ENCODE measurements at places on chromosomes 16 and 17.

DNA sequence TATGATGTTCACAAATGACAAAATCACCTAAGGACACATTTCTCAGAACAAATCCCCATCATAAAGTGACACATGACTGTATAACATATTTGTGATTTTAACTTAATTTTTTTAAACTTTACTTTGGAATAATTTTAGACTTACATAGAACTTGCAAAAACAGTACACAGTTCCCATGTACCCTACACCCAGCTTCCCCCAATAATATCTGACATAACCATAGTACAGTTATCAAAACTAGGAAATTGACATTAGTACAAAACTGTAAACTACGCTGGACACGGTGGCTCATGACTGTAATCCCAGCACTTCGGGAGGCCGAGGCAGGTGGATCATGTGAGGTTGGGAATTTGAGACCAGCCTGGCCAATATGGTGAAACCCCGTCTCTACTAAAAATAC is 24.8 kb downstream of the CDC27 start:
- DNase-seq: no peak

- DNase-seq: no peak
These were observed 180.8 kb downstream of the RBFOX1 start for GRCh38 chr16:7513429-7513828.

- DNase-seq: no peak
These were observed 650.9 kb downstream of the KCNJ2 start for GRCh38 chr17:70820276-70820675.

DNA sequence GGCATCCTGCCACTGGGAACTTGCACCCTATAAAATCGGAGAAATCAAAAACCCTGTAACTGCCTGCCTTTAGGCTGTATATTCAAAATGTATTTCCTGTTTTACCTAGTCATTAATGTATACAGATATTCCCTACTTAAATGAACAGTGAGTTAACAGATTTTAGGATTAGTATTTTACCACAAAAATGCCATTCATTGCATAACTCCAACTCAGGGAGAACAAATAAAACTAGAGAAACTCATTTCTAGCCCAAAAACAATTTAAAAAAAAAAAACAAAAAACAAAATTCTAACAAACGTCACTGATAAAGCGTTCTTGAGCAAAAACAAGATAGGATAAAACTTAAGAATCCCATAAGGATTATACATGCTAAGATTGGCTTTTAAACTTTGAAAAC is 3.7 kb upstream of the DHX33 start:
- DNase-seq: no peak

DNA sequence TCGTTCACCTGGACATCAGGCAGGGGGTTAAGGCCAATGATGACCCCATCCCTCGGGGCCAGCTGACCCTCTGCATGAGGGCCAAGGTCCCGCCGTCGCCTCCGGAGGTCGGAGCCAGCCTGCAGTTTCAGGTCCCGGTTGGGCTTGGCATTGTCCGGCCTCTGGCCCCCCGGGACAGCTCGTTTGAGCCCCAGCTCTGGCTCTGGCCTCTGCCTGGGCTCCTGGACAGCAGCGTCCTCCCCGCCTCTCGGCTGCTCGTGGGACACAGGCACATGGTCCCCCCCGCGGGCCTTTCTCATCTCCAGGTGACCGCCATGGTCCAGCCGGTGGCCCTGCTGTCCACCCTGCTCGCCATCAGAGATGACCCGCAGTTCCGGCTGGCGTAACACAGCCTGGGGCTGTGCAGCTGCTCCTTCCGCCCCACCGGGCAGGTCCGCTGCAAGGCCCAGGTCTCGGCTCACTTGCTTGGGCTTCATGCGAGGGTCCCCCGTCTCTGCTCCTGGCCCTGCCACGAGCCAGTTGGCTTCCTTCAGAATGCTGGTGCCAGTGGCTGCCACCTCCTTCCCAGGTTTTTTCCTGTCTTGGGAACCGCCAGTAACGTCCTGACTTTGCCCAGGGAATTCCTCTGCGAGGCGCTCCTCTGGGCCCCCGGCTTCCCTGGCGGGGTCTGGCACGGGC is 6.7 kb downstream of the NDUFAF8 start:
- DNase-seq: no peak

DNA sequence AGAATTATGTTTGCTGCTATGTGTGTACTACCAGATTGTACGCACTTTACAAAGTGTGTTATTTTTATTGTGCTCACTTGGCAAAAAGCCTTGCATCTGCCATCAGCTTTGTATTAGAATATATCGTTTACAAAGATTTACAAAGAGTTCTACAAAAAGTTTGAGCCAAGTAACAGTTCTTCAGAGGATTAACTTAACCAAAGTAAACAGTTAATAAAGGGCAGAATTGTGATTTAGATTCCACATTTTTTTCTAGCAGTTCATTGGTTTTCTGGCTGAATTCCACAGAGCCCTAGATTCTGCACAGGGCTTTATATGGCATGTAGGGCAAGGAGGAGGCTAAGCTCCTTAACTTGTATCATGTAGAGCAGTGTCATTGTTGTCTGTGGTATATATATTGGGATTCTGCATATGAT is 29.4 kb downstream of the UTP18 start:
- no peak for DNase-seq

DNA sequence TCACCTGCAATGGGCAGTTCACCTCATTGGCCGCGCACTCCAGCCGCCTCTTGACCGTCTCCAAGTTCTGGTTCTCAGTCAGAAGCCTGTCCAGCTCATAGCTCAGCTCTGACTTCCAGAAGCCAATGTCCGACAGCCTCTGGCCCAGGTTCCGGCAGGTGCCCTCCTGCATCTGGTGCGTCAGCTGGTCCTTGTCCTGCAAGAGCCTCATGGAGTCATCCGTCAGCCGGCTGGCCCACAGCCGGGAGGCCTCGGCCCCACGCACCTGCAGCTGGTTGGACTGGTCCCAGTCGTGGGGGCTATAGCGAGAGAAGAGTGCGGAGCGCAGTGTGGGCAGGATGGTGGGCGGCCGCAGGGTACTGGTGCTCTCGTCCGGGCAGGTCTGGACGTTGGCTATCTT is 424 bp downstream of the TEKT5 start:
- no peak for DNase-seq

DNA sequence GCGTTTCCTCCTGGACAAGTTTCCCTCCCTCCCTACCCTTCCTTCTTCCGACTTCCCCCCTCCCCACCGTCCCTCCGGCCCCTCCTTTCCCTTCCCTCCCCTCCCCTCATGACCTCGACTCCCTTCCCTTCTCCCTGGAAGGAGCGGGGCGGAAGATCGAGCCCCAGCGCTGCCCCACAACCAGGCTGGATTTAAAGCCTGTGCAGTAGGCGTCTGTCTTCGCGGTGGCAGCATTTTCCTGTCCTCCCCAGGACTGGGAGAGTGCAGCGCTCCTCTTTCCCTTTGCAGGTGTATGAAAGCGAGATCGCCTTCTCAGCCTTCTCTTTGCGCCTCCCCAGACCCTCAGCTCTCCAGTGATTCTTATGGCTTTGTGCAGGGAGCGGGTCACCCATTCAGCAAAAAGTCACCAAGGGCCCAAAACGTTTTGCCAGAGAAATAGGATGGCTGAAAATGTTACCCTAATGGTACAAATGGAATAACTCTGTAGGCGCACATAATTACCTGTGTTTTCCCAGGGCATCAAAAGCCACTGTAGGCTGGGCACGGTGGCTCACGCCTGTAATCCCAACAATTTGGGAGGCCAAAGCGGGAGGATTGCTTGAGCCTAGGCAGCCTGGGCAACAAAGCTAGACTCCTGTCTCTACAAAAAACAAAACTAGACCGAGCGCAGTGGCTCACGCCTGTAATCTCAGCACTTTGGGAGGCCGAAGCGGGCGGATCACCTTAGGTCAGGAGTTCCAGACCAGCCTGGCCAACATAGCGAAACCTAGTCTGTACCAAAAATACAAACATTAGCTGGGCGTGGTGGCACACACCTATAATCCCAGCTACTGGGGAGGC is 40.8 kb downstream of the SLFN12L start:
- DNase-seq: no peak

DNA sequence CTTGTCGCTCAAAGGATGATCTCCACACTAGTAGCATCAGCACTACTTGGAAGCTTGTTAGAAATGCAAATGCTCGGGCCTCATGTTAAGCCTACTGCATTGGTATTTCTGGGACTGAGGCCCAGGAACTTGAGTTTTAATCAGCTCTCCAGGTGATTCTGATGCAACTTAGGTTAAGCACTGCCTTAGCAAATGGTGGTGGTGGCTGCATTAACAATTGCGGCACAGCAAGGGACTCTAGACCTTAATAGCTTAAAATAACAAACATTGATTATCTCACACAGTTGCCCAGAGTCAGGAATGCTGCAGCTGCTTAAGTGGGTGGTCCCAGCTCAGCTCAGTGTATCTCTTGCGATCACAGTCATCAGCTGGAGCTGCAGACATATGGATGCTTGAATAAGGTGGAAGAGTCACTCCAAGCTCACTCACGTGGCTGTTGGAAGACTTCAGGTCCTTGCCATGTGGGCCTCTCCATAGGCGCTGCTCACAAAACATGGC is 25.8 kb downstream of the HS3ST3A1 start:
- no peak for DNase-seq

- no peak for DNase-seq
These were observed 332.8 kb downstream of the MAF start for GRCh38 chr16:79267781-79268180.

- DNase-seq: no peak
These were observed 636.1 kb upstream of the C16orf82 start for GRCh38 chr16:26430618-26431017.

- no peak for DNase-seq
These were observed 11.4 kb downstream of the HSD3B7 start for GRCh38 chr16:30996324-30996984.

- no peak for DNase-seq
These were observed 2.4 kb downstream of the HDAC5 start for GRCh38 chr17:44120851-44121605.

DNA sequence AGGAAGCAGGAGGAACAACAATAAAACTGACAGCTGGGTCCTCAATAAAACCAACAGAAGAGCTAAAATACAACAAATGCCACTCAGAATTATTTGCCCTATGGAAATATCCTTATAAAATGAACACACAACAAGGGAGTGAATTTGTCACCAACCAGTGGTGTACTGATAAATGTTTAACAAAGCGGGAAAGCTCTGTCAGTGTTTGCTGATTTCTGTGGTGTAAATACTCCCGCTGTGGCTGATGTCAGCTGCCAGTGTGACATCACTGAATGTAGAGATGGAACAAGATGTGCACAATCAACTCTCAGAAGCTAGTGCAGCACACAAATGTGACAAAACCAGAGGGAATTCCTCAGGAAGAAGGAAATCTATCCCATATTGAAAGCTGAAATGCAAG is 51.9 kb downstream of the CDYL2 start:
- DNase-seq: no peak

- DNase-seq: no peak
These were observed 3.8 kb upstream of the TLCD2 start for GRCh38 chr17:1713878-1714426.

GRCh38 chr17:17712268-17712924 is 31.1 kb downstream of the RAI1 start:
- no peak for DNase-seq

- DNase-seq: no peak
These were observed 10.2 kb downstream of the DPEP1 start for GRCh38 chr16:89623511-89624261.

GRCh38 chr17:9971991-9972390 is 66.9 kb upstream of the RCVRN start:
- DNase-seq: no peak

GRCh38 chr17:2455956-2456355 is 55.1 kb upstream of the MNT start:
- DNase-seq: no peak

DNA sequence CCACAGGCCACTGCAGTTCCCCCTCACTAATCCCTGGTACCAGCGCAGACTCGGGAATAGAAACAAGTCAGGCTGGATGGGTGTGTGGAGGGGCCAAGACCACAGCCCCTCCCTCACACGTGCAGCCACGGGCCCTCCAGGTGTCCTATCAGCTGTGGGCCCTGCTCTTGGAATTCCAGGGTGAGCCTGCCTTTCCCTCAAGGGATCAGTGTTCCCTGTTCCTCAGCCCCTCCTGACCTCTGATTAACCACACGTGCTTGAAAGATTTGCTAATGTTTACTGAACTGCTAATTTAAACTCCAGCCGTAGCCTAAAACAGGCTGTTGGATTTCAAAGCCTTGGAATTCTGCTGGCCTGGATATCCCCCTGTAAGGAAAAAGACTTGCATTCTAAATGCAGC is 146.4 kb downstream of the SOCS1 start:
- no peak for DNase-seq

DNA sequence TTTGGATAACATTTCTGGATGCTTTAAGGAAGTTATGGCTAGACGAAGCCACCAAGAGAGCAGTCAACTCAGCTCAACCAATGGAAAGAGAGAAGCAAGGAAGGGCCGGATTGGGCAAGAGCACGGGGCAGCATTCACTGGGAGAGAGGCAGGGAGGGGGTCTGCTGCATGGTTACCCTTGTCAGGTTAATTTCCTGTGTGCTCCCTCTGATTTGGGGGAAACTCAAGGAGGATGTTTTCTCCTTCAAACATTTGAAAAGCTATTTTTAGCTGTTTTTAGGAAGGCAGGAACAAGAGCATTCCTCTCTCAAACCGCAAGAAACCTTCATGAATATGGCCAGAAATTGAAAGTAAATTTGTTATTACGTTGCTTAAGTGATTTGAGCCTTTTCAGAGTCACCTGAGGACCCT is 118.5 kb upstream of the ZFHX3 start:
- no peak for DNase-seq

- no peak for DNase-seq
These were observed 148.1 kb upstream of the HS3ST3A1 start for GRCh38 chr17:13749891-13750235.

DNA sequence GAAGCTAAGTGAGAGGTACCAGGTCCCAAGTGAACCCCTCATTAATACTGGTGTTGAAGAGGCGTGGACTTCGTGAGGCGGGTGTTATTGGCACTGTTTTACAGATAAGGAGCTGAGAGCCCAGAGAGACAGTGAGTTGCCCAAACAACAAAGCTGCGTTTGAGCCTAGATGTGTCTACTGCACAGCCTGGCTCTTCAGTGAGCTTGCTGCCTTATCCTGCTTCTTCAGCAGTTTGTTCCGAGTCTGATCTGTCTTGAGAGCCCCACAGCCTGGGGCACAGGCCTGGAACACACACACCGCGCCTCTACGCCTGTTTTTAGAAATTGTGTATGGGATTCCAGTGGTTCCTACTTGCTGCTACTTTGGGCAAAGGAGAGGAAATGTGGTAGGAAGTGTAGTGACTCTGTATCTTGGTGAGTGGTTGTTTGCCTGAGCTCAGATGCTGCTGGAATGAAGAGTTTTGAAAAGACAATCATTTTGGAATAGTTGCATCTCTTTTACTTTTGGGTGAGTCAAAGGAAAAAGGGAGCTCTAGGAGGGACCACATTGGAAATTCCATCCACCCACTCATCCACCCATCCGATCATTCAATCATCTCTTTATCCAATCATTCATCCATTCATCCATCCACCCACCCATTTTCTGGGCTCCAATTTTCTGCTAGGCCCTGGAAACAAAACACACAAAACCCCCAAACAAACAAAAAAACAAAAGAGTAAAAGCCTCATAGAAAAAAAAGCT is 22.3 kb upstream of the PLCG2 start:
- no peak for DNase-seq

- no peak for DNase-seq
These were observed 39.2 kb upstream of the SLC12A3 start for GRCh38 chr16:56825826-56826225.

GRCh38 chr16:23453338-23454052 is 506 bp upstream of the COG7 start:
- no peak for DNase-seq

- DNase-seq: no peak
These were observed 29.4 kb downstream of the HLF start for GRCh38 chr17:55294042-55294751.

GRCh38 chr17:16988749-16989229 is 16.9 kb upstream of the TNFRSF13B start:
- DNase-seq: no peak

GRCh38 chr17:16906680-16907079 is 65.2 kb downstream of the TNFRSF13B start:
- DNase-seq: no peak
